ENCODE measurements at places on chromosomes 2 and 18.

GRCh38 chr2:168434146-168434545 lies 21.9 kb upstream of the CERS6 start:
- DNase-seq: peak; percentile 91

DNA sequence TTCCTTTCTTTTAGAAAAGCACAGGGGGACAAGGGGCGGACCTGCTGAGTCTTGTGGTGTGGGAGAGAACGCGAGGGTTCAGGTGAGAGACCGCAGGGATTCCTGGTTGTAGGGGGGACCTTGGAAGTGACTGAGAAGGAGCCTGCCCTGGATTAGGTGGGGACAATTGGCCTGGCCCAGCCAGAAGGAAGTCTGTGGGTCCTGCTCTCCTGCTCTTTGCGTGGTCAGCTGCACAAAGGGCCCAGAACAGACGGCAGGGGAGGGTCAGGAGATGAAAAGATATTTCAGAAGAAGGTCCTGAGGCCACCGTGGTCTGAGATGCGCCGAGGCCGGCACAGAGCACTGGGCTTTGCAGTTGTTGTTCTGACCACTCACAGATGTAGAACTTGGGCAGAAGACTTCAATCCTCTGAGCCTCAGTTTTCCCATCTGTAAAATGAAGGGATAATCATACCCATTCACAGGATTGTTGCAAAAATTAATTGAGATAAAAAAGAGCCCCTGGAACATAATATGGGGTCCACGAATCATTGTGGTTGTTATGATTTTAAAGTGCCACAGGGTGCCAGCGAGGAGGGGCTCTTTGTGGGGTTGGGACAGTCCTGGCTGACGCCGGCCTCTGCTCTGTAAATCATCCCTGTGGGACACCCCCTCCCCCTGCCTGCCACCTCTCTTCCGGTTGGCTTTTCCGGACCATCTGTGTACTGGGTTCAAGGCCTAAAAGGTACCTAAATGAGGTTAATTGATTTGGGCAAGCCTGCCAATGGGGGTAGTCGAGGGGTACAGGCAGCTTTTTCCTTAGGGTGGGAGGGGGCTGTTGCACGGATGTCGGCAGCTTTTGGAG lies 1.8 kb downstream of the LPIN1 start:
- DNase-seq: no peak

DNA sequence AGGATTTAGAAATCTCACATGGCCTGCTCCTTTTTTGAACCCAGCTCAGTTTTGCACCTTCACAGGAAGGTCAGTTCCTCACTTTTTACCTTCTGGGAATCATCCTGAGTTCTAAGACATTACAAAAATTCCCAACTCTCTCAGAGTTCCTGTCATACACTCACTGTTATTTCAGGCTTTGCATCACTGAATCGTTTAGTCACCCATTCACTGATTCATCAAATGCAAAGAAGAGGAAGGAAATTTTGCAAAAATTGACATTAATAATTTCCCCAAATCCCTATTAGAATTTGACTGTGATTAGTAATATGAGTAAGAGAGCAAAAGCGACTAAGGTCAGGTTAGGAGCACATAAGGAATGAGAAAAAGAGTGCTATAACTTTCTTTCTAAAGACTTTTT lies 197.5 kb downstream of the PDE1A start:
- DNase-seq: no peak

GRCh38 chr2:225196579-225196978 lies 154.3 kb upstream of the DOCK10 start:
- no peak for DNase-seq

DNA sequence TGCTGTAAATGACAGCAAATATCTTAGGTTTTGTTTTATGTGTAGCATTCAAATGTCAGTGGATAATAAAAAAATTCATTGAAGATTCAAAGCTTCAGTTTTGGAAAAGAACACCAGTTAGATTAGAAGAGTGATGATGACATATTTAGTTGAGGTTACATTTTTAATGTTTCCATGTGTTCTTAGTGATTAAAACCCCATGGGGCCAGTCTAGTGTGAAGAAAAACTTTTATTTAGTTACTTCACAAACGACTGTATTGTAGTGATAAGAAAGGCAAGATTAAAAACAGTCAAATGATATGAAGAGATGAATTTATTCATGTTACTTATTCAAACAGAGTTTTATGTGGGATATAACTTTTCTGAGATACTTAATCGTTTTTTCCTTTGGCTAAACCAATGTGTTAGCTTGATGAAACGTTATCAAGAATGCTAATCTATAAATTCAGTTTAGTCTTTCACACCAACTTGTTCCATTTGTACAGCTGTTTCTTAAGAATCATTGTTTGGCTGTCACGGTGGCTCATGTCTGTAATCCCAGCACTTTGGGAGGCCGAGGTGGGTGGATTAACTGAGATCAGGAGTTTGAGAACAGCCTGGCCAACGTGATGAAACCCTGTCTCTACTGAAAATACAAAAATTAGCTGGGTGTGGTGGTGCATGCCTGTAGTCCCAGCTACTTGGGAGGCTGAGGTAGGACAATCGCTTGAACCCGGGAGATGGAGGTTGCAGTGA lies 11.6 kb downstream of the BMPR2 start:
- DNase-seq: no peak

DNA sequence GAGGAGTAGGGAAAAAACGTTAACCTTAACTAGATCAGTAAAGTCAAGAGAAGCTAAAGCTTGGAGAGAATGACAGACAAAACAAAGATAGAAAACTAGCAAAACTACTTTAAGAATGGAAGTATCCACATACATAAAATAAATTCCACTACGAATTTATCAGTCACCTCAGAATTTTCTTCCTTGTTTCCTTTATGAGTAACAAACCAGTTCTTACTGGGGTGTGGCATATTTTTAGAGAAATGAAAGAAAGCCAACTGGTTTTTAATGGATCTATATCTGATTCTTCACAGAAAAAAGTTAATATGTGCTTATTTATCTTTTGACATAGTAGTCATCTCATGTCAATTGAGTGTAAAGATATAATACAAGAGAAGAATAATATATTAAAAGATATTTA lies 2033.7 kb upstream of the CELF4 start:
- no peak for DNase-seq

- DNase-seq: no peak
These were observed 83.7 kb upstream of the UBXN4 start for GRCh38 chr2:135657806-135658582.

GRCh38 chr18:13222856-13223281 lies 4.3 kb downstream of the LDLRAD4 start:
- peak; percentile 90 for DNase-seq

DNA sequence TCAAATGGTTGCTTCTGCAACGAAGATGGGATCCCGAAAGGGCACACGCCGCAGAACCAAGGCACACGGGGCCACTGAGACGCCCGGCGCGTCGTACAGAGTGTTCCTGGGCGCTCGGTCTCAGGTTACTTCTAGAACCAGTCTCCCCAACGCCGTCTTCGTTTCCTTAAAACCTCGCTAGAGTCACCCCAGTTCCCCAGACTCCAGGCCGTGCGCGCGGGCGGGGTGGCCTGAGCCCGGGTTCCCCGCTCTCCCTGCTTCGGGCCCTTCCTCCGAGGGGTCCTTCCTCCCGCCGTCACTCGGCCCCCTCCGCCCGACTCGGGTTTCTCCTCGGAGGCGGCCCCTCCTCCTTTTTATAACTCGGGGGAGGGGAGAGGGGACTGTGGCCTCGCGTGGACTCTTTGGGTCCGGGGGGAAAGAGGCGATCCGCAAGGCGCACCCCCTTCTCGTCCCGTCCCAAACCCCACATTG lies 774 bp upstream of the FZD7 start:
- no peak for DNase-seq

GRCh38 chr2:178905261-178905660 lies 98.0 kb upstream of the TTN start:
- no peak for DNase-seq

- no peak for DNase-seq
These were observed 128.6 kb downstream of the PARD3B start for GRCh38 chr2:204673877-204674276.

- DNase-seq: no peak
These were observed 8.7 kb downstream of the FAM178B start for GRCh38 chr2:96977631-96978195.

DNA sequence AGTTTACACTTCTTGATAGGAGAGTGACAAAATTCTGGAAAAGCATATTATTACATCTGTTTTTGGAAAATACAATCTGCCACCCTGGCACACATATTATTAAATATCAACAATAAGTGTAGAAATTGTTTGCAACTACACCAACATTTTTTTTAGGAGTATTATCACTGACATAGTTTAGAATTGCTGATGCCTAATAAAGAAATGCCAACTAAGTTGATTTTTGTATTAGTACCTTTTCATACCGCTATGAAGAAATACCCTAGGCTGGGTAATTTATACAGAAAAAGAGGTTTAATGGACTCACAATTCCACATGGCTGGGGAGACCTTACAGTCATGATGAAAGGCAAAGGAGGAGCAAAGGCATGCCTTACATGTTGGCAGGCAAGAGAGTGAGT lies 35.9 kb upstream of the TFPI start:
- DNase-seq: no peak

- peak; percentile 92 for DNase-seq
These were observed 151.3 kb downstream of the NEDD4L start for GRCh38 chr18:58195278-58195765.

DNA sequence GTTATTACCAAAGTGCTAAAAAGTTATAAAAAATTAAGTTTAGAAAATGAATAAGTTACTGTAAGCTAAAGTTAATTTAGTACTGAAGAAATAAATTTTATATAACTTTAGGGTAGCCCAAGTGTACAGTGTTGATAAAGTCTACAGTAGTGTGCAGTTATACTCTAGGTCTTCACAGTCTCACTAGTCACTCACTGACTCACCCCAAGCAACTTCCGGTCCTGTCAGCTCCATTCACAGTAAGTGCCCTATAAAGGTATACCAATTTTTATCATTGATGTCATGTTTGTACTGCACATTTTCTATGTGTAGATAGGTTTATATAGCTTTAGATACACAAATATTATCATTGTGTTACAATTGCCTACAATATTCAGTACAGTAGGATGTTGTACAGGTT lies 518.3 kb upstream of the PIK3C3 start:
- no peak for DNase-seq

- no peak for DNase-seq
These were observed 165.7 kb upstream of the RAB12 start for GRCh38 chr18:8443505-8443904.

- DNase-seq: peak; percentile 9
These were observed 300.4 kb upstream of the NT5C1B start for GRCh38 chr2:18889565-18890332.

DNA sequence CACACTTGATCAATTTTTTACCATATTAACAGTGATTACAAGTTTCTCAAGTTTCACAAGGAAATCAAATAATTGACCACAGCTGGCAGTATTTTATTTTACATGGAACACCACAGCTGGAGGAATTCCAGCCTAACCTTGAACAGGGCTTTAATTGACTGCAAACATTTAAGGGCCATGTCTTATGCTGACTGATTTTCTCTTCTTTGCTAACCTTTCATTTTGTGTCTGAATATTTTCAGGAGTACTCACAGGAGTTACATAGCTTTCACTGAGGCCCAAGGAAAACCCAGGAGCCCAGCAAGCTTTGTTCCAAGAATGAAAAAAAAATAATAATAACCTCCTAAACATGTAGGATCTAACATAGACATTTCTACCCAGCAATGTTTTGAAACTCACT lies 49.6 kb downstream of the FRZB start:
- no peak for DNase-seq

GRCh38 chr2:151826737-151827157 lies 1.5 kb downstream of the ARL5A start:
- no peak for DNase-seq

- DNase-seq: no peak
These were observed 414.1 kb downstream of the STK39 start for GRCh38 chr2:167833294-167833693.

DNA sequence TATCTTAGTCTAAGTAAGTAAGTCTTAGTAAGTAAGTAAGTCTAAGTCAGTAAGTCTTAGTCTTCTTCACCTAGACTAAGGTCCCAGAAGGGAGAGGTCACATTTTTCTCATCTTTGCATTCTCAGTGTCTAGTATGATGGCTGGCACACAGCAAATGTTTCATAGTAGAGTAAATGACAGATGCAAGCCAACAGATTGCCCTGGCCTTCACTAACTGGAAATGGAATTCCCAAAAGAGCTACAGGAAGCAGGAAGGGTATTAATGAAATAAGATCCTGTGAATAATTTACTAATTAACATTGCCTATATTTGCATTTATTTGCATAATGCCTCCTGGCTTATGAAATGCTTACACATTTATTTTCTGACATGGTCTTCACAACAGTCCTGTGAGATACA lies 221.6 kb downstream of the RAD51AP2 start:
- DNase-seq: no peak

DNA sequence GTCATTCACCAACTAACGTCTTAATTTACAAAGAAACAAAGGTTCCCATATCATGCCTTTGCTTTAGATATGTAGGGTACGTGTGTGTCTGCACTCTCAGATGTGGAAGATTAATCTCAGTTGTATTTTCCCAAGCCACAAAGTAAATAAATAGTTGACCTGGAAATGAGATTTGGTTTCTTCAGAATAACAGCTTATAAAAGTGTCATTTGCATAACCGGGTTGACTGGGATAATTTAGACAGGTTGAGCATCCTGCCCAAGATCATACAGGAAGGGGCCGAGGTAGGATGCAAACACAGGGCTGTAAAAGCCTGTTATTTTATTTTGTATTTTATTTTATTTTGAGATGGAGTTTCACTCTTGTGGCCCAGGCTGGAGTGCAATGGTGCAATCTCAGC lies 19.5 kb downstream of the ATG16L1 start:
- no peak for DNase-seq

DNA sequence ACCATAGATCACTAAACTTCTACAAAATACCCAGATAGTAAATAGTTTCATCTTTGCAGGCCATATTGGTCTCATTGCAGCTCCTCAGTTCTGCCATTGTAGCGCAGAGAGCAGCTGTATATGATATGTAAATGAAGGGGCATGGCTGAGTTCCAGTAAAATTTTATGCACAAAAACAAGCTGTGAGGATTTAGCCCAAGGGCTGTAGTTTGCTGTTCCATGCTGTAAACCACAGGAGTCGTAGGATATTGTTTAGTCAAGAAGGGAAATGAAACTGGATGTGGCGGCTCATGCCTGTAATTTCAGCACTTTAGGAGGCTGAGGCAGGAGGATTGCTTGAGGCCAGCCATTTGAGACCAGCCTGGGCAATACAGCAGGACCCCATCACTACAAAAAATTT lies 83.0 kb downstream of the MGAT5 start:
- DNase-seq: no peak

DNA sequence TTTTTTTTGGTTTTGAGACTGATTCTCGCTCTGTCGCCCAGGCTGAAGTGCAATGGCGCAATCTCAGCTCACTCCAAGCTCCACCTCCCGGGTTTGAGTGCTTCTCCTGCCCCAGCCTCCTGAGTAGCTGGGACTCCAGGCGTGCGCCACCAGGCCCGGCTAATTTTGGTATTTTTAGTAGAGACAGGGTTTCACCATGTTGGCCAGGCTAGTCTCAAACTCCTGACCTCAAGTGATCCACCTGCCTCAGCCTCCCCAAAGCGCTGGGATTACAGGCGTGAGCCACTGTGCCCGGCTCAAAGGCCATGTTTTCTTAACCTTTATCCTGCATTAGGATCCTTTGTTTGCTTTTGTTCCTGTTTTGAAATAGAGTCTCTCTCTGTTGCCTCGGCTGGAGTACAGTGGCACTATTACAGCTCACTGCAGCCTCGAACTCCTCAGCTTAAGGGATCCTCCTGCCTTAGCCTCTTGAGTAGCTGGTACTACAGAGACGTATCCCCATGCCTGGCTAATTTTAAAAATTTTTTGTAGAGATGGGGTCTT lies 41.0 kb downstream of the NPC1 start:
- no peak for DNase-seq

Measured in NCI-H1417 (cell line).